RWPE1 (cell line): ENCODE measurements at places on chromosomes 7 and 10.

DNA sequence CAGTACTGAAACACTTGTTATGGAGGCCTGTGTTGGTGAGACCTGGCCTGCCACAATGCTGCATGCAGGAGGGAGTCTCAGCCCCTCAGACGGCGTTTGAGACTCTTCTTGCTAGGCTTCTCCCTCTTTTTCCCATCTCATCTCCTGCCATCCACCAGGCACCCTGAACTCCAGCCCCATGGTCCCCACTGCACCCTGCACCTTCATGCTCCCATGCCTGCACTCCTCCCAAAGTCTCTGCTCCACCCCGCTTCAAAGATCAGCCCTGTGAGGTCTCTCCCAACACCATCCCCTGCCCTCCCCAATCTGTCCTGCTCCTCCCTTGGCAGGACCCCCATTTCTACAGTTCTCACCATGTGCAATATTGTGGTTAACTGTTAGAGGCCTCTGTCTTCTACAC lies 61.7 kb downstream of the VOPP1 start:
- no peak for DNase-seq

GRCh38 chr10:80148166-80148805 lies 15.8 kb downstream of the PLAC9 start:
- no peak for DNase-seq

GRCh38 chr10:126087153-126087680 lies 190.9 kb downstream of the FANK1 start:
- DNase-seq, result no peak

DNA sequence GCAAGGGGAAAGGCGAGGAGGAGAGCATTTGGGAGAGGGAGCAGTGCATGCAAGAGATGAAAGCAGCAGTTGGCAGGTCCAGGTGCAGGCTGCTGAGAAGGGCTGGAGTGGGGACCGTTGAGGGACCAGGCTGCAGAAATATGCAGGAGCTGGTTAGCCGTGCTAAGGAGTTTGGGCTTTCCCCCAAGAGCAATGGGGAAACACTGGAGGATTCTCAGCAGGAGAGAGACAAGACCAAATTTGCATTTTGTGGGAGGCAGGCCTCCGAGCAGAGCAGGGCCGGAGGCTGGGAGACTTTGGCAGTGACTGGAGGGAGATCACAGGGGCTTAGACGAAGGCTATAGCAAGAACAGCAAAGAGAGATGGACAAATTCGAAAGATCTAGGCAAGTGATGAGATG lies 11.8 kb downstream of the BTBD16 start:
- no peak for DNase-seq
